ENCODE measurements at places on chromosomes 13 and 19. TPM values are rescaled to one million over a fixed set of nuclear protein-coding genes. Genes with fewer than 3 reads are reported as not detected.
A peak's percentile ranks its signal among the peaks of the same experiment; 100 is the strongest.

DNA sequence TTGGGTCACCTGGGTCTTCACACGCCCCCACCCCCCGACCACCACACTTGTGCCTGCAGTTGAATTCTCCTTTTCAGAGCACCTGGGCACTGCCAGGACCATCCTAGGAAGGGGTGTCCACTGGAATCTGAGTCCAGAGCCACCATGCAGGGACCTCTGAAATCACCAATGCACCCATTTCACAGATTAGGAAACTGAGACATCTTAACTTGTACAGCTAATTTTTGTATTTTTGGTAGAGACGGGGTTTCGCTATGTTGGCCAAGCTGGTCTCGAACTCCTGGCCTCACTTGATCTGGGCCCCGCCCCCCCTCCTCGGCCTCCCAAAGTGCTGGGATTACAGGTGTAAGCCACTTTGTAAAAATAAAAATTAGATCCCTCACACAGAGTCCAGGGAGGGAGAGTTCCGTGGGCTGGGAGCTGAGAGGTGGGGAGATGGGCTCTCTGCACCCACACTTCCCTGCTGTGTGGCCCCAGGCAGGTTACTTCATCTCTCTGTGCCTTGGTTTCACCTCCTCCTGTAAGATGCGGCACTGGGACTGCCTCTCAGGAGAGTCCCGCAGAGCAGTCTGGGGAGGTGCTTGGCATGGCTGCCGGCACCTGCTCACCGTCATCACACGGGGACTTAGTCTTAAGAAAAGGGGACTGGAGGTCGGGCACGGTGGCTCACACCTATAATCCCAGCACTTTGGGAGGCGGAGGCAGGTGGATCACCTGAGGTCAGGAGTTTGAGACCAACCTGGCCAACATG lies 45.9 kb upstream of the C19orf12 start:
- no peak overlapping the region for H3K4me3 ChIP-seq
- no peaks in the 10 kb centered on the region for H3K36me3 ChIP-seq
- no peaks in the 10 kb centered on the region for H3K4me1 ChIP-seq

GRCh38 chr19:5352229-5352763 lies 11.7 kb upstream of the PTPRS start:
- H3K4me3 ChIP-seq = no peak overlapping the region
- DNase-seq = no peak
- peaks cover 2% of the 10 kb centered on the region for H3K4me1 ChIP-seq
- peak overlapping the region; percentile 27 for H3K27ac ChIP-seq

Gene FXYD7
- total RNA-seq = 0.69 TPM

DNA sequence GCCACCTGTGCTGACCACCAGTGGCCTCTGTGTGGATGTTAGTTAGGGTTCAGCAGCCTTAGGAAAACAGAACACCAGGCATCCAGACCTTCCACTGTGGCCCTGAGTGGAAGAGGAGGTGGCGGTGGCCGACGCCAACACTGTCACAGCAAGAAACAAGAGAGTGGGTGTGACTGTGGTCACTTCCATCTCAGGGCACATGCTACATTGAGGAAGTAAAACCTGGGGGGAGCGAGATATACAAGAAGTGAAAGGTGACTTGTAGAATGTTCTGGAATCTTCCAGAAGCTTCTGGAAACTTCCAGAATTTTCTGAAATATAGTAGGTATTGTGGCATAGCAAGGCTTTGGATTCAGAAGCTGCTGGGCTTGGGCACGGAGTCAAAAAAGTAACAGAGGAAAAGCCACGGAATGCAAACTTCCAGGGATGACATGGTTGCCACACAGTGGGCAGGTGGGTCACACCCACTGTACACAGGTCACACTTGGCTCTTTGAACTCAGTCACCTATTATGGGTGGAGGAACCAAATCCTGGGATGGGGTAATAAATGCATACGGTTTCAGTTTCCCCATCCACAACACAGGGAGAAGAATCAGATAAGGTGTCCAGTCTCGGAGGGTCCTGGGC lies 24.3 kb downstream of the GNG7 start:
- H3K27ac ChIP-seq = no peak overlapping the region
- H3K4me1 ChIP-seq = no peaks in the 10 kb centered on the region
- peaks cover 51% of the 10 kb centered on the region for H3K27me3 ChIP-seq
- H3K36me3 ChIP-seq = peaks cover 7% of the 10 kb centered on the region
- H3K4me3 ChIP-seq = no peak overlapping the region
- no peak for DNase-seq

Gene SPTBN4
- total RNA-seq = 1.7 TPM

DNA sequence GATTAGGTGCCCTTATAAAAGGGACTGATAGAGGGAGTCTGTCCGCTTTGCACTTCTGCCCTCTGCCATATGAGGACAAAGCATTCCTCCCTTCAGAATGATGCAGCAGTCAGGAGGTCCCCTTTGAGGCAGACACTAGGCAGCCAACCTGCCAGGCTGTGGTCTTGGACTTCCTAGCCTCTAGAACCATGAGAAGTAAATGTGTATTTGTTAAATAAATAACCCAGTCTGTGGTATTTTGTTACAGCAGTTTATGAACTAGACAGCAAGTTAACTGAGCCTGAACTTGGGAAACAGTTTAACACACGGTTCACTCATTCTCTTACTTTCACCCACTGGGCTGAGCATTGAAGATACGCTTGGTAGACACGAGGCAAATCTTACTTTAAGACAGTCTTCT lies 313.2 kb downstream of the UQCRFS1 start:
- H3K27me3 ChIP-seq = peaks cover 32% of the 10 kb centered on the region
- H3K4me1 ChIP-seq = no peaks in the 10 kb centered on the region
- no peak overlapping the region for H3K4me3 ChIP-seq

- peaks cover 87% of the 10 kb centered on the region for H3K4me1 ChIP-seq
- DNase-seq = no peak
- H3K36me3 ChIP-seq = no peaks in the 10 kb centered on the region
- peak overlapping the region; percentile 100 for H3K27ac ChIP-seq
- no peak overlapping the region for H3K4me3 ChIP-seq
- H3K27me3 ChIP-seq = peaks cover 14% of the 10 kb centered on the region
Measured at GRCh38 chr19:13057147-13057572, 45.5 kb downstream of the LYL1 start.

DNA sequence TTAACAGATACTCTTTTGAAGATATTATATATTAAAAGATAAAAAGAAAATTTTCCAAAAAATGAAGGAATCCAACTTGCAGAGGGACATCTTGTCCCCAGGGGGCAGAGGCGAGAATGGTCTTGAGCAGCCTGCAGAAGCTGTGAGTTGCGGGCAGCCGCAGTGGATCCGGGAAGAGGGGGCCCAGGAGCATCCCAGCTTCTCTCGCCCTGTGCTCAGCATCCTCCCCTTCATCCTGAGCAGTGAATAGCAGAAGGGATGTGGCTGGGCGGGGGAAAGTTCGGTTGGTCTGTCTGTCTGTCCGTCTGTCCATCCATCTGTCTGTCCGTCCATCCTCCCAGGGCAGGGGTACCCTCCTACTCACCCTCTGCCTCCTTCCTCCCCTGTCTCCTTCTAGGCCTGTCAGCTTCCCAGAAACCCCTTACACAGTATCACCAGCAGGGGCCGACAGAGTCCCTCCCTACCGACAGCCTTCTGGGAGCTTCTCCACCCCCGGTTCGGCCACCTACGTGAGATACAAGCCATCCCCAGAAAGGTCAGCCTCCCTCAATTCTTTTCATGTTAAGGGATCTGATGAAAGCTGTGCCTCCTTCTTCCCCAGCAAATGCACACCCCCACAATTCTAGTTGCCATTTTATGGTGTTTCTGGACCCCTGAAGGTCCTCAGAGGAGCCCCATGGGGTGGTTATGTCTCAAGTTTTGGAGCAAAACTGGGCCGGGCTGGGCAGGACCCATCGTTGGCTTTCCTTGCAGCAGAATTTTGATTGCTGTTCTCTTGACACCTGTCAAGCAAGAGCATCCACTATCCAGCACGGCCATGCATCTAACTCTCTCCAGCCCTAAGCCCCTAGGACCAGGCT lies 81.6 kb downstream of the DPF1 start:
- H3K4me3 ChIP-seq = no peak overlapping the region
- no peaks in the 10 kb centered on the region for H3K4me1 ChIP-seq
- no peak overlapping the region for H3K27ac ChIP-seq
- peaks cover 17% of the 10 kb centered on the region for H3K36me3 ChIP-seq

GRCh38 chr19:4722671-4723594 lies 709 bp downstream of the DPP9 start:
- peak overlapping the region; percentile 93 for H3K4me3 ChIP-seq
- peak overlapping the region; percentile 96 for H3K27ac ChIP-seq
- DNase-seq = no peak
- peaks cover 9% of the 10 kb centered on the region for H3K36me3 ChIP-seq

GRCh38 chr13:112603641-112604225 lies 15.8 kb upstream of the TUBGCP3 start:
- DNase-seq = no peak
- no peak overlapping the region for H3K4me3 ChIP-seq
- peaks cover 36% of the 10 kb centered on the region for H3K4me1 ChIP-seq
- no peak overlapping the region for H3K27ac ChIP-seq

Gene PGLYRP1
- not detected for total RNA-seq

GRCh38 chr19:6498294-6499036 lies 3.6 kb downstream of the TUBB4A start:
- H3K4me3 ChIP-seq = no peak overlapping the region
- no peak for DNase-seq
- no peaks in the 10 kb centered on the region for H3K36me3 ChIP-seq

GRCh38 chr19:13044231-13044836 lies 49.1 kb downstream of the NFIX start:
- no peak overlapping the region for H3K4me3 ChIP-seq
- H3K27ac ChIP-seq = peak overlapping the region; percentile 38
- H3K36me3 ChIP-seq = peaks cover 8% of the 10 kb centered on the region
- peaks cover 35% of the 10 kb centered on the region for H3K4me1 ChIP-seq
- peaks cover 47% of the 10 kb centered on the region for H3K27me3 ChIP-seq

DNA sequence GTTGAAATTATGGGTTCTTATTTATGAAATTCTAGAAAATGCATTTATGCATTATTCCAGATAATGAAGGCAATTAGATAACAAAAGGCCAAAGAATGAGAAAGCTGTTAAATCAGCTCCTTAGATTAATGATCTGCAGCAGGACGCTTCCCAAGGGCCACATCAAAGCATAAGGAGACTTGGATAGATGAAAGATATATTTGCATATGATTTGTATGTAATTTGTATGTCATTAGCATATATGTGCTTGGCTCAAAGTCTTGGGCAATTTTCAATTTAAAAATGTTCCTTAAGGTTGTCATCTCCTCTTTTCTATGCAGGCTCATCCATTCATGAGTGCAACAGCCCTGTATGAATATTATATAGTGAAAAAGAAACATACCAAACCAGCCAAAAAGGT lies 126.8 kb upstream of the IRS2 start:
- H3K27me3 ChIP-seq = no peaks in the 10 kb centered on the region
- H3K27ac ChIP-seq = no peak overlapping the region
- no peak for DNase-seq
- H3K4me3 ChIP-seq = no peak overlapping the region
- no peaks in the 10 kb centered on the region for H3K36me3 ChIP-seq
- peaks cover 5% of the 10 kb centered on the region for H3K4me1 ChIP-seq

- no peak for DNase-seq
- no peaks in the 10 kb centered on the region for H3K4me1 ChIP-seq
- H3K36me3 ChIP-seq = peaks cover 9% of the 10 kb centered on the region
- H3K27ac ChIP-seq = no peak overlapping the region
Measured at GRCh38 chr13:59547950-59548349, 615.8 kb downstream of the DIAPH3 start.

Gene SLC17A7
- 0.34 TPM for total RNA-seq

DNA sequence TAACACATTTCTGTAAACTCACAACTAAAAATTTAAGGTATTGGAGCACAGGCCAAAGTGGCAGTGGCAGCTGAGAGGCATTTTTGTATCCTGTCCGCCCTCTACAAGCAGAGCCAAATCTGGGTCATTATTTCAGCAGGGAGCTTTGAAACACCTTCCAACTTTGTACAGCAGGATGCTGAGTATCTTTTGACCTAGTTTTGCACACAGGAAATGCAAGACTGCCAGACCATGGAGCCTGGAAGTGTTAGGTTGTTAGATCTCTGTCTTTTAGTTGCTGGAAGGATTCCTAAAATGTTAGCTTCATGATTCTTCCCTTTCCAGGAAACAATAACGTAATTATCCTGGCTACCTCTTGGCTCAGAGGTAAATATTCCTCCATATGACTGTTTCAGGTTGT lies 148.6 kb upstream of the ATXN8OS start:
- H3K4me3 ChIP-seq = no peak overlapping the region
- no peaks in the 10 kb centered on the region for H3K27me3 ChIP-seq
- no peak for DNase-seq
- peaks cover 4% of the 10 kb centered on the region for H3K4me1 ChIP-seq
- H3K36me3 ChIP-seq = no peaks in the 10 kb centered on the region
- H3K27ac ChIP-seq = no peak overlapping the region

GRCh38 chr13:28601581-28601980 lies 57.3 kb upstream of the POMP start:
- H3K36me3 ChIP-seq = no peaks in the 10 kb centered on the region
- no peak overlapping the region for H3K4me3 ChIP-seq
- H3K4me1 ChIP-seq = peaks cover 4% of the 10 kb centered on the region
- H3K27ac ChIP-seq = no peak overlapping the region
- peaks cover 6% of the 10 kb centered on the region for H3K27me3 ChIP-seq
- no peak for DNase-seq

DNA sequence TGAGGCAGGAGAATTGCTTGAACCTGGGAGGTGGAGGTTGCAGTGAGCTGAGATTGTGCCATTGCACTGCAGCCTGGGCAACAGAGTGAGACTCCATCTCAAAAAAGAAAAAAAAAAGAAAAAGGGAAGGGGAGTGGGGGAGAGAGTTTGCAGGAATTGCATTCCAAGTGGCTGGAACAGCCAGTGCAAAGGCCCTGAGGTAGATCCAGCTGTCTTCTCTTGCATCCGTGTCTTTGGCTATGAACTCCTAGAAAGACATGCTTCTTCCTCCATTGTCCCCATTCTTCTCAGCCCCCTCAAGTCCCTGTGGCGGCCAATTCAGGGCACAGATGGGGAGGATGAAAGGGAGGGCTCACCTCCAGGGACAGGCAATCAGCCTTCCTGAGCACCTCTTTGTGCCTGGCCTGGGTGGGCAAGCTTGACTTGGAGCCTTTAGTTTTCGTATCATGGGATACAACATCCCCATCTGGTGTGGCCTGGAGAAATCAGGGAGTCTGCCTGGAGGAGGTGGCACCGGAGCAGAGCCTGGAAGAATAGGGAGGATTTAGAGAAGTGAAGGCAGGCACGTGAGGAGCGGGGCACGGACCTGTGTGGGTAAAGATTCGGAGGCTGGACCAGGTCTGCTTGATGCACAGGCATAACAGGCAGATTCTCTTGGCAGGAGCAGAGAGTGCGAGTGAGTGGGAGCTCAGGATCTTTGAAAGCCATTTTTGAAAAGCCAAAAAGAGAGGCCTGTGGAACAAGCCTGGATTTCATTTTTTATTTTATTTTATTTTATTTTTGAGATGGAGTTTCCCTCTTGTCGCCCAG lies 5.0 kb downstream of the ANKRD24 start:
- DNase-seq = no peak
- H3K27me3 ChIP-seq = peaks cover 7% of the 10 kb centered on the region
- peaks cover 3% of the 10 kb centered on the region for H3K4me1 ChIP-seq
- no peak overlapping the region for H3K4me3 ChIP-seq
- no peaks in the 10 kb centered on the region for H3K36me3 ChIP-seq
- H3K27ac ChIP-seq = no peak overlapping the region

Gene TMEM190
- total RNA-seq = 2.2 TPM

GRCh38 chr19:13127811-13128575 lies 9.9 kb downstream of the NACC1 start:
- no peak overlapping the region for H3K4me3 ChIP-seq
- H3K27me3 ChIP-seq = no peaks in the 10 kb centered on the region
- no peak overlapping the region for H3K27ac ChIP-seq
- no peaks in the 10 kb centered on the region for H3K36me3 ChIP-seq
- no peaks in the 10 kb centered on the region for H3K4me1 ChIP-seq
- no peak for DNase-seq

Measured in mesothelial cell of epicardium (in vitro differentiated cells).